ENCODE measurements at places on chromosomes 5 and 9.

GRCh38 chr9:86660146-86660943 lies 287.0 kb downstream of the GAS1 start:
- DNase-seq, result no peak

GRCh38 chr9:89799766-89800165 lies 195.0 kb downstream of the GADD45G start:
- DNase-seq, result no peak

GRCh38 chr9:13939134-13939533 lies 374.8 kb downstream of the NFIB start:
- no peak for DNase-seq

DNA sequence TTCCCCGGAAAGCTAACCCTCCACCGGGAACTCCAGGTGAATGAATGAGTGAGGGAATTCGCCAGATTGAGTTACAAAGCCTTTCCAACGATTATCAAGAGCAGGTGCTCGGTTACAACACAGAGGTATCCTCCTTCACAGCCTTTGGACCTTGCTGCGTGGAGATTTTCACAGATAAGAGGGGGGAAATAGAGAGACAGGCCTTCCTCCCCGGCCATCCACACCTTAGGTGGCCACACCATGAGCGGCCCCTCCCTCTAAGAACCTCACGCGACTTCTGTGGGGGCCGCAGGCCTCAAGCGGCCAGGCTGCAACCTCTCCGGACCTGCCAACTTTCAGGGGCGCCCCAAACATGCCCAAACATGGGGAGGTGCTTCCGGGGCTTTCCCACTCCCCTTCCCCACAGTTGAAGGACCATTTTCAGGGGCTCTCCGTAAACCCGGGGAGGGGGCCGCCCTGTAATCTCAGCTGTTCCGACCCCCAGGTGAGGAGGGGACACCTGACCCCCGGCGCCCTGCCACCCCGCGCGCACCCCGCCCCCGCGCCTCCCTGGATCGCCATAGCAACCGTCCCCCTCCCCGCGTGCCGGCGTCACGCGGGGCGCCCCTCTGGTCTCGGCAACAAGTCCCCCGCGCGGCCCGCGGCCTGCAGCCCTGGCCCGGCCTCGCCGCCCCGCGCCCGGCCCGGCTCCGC lies 603 bp downstream of the DENND1A start:
- DNase-seq, result no peak

DNA sequence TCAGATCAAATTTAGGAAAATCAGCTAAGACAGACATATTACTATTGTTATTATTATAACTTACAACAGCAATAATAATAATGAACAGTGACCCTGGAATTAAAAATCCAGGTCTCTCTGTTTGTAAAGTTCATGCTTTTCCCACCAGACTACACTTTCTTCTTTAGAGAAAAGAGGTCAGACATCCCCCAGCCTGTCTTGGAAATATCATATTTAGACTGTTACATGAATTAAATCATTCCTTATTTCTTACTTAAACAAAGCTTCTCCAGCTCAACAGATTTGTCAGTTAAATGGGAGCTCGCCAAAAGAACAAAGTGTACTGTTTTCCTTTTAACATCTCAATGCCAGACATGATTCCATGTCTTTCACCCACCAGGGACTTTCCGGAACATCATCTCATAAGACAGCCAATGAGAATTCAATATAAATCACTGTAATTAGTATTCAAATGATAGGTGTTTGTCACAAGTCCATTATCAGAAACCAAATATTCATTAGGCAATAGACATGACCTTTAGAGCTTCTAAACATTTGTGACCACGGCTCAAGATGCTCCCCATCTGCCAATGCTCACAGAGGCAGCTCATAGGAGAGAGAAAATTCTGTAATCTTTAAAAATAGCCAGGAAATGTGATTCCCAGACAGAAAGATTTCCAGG lies 351.9 kb downstream of the ENC1 start:
- no peak for DNase-seq

- DNase-seq, result no peak
Measured at GRCh38 chr9:93280661-93281259, 96.8 kb downstream of the WNK2 start.

GRCh38 chr5:172540099-172540870 lies 86.0 kb upstream of the SH3PXD2B start:
- DNase-seq, result no peak

DNA sequence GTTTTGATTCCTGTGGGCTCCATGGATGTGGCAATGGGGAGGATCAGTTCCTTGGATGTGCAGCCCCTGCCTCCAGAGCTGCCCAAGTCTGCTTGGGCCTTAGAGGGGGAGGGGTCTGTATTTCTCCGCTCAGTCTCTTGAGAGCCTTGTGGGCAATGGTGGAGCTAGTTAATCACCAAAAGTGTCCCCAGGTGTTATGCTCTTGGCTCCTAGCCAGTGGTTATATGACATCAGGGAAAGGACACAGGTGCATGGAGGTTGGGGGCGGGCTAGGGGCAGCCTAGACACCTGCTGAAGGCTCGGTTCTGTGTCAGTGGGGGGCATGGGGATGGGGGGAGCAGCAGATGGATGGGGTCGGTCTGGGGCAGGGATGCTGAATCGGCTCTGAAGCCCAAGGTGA lies 12.4 kb upstream of the ARAP3 start:
- no peak for DNase-seq

- no peak for DNase-seq
Measured at GRCh38 chr5:122144236-122144635, 14.9 kb downstream of the ZNF474 start.

DNA sequence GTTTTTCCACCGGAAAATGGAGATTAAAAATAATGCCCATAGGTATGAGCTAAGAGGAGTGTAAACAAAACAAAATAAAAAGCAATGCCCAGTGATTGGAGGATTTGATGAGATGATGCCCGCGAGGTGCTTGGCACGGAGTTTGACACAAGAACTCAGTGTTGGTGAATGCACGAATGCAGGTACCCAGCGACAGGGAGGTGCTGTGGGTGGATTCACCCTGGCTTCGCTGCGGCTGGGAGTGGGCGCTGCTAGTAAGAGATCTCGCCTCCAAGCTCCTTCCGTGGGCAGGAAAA lies 526 bp upstream of the STXBP1 start:
- no peak for DNase-seq

All from activated naive CD8-positive, alpha-beta T cell treated with anti-CD3 and anti-CD28 coated beads, Interleukin-2, amount 50 U/mL, for 16 hours (primary cell).